ENCODE measurements at places on chromosomes 16 and 17.

DNA sequence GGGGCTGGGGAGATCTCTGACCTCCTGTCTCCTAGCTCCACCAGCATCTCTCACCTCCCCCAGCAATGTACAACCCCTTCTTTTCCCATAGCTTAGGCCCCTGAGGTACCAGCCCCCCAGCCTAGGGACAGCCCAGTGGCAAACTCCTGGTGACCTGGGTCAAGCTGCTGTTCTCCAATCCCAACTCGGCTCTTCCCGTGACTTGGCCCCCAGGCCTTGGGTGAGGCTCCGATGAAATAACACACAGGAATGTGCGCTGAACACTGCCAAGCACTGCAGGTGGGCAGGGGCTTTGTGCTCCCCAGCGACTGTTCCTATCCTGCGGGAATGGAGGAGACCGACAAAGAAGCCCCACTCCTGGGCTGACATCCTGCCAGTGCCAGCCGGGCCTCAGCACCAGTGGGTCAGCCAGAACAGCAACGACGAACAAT lies 63.7 kb upstream of the AMZ2 start:
- DNase-seq = no peak

DNA sequence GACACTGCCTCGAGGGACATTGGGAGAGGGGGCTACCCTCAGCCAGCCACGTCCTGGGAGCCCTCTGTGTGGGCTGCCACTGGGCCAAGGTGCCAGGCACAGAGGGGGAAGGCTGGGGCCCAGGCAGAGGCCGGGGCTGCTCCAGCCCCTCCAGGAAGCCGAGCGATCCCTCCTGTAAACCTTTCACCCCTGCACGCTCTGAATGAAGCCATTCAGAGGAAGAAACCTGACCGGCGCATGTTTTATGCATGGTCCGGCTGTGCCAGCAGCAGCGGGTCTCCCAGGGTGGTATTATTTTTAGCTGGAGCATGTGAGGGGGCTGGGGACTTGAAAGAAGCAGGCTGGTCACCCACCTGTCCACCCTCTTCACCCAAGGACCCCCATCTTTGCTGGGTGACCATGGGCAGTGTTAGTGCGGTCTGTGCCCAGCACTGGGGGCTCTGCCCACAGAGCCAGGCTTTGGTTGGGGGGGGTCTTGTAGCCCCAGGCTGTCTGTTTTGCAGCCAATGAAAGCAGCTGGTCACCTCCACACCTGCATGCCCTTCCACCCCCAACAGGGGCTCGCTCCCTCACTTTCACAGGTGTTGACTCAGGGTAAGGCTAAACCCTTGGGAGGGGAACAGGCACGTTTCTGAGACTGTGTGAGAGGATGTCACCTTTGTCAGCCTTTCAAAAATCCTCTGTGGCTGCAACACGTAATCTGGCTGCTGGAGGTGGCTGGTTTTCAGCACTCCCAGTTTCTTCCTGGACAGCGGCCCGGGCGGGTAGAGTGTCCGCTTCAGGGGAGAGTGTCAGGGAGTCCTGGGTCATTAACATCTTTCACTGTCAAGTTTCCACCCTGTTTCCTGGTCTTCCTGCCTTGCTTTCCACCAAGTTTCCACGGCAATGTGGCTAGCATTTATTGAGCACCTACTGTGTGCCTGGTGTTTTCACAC lies 77.1 kb upstream of the BRD7 start:
- no peak for DNase-seq

- DNase-seq = no peak
Observed at GRCh38 chr16:66127459-66128370, 238.8 kb upstream of the CDH5 start.

DNA sequence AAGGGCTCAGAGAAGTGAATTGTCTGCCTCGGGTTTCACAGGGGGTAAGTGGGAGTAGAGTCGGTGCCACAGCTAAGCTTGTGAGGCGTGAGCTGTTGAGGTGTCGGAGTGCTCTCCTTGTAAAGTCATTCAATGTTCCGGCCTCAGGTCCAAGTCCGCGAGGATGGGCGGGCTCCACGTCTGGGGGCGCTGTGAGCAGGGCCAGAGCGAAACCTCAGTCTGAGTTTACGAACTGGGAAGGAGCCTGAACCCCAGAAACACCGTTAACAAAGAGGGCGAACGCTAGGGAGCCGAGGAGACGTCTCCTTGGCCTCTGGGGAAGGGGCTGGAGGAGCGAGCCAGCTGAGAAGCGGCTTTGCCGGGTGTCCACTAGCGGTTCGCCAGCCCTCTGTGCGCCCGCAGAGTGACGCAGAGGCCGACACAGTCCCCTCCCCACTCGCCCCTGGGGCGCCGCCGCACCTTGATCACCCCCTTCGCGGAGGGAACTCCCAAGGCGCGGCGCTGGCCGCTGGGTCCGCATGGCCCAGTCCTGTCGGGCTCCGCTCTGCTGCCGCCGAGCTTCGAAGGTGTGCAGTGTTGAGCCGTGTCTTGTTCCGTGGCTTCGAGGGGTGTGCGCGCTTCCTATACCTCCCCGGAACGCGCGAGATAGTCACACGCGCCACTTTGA lies 4.9 kb downstream of the IRX3 start:
- no peak for DNase-seq

DNA sequence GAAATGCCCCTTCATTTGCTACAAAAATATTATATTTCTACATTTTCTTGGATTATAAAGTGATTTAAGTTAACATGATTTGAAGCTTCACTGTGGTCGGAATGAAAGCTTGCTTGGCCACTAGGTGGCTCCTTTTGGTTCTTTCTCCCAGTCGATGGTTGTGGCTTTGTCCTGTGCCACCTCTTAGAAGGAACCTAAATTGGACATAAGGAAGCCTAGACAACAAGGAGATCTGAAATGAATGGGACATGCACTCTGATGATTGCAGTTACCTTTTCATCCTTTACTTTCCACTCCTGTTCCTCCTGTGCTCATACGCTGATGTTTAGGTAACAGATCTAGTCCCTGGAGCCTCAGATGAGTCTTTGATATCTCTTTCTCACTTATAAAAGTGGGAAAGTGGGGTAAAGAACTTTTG lies 39.2 kb downstream of the FTO start:
- DNase-seq = no peak

GRCh38 chr16:2485811-2486507 lies 11.0 kb downstream of the TBC1D24 start:
- DNase-seq = no peak

- no peak for DNase-seq
Observed at GRCh38 chr16:2859686-2860265, 1.8 kb upstream of the PRSS22 start.

DNA sequence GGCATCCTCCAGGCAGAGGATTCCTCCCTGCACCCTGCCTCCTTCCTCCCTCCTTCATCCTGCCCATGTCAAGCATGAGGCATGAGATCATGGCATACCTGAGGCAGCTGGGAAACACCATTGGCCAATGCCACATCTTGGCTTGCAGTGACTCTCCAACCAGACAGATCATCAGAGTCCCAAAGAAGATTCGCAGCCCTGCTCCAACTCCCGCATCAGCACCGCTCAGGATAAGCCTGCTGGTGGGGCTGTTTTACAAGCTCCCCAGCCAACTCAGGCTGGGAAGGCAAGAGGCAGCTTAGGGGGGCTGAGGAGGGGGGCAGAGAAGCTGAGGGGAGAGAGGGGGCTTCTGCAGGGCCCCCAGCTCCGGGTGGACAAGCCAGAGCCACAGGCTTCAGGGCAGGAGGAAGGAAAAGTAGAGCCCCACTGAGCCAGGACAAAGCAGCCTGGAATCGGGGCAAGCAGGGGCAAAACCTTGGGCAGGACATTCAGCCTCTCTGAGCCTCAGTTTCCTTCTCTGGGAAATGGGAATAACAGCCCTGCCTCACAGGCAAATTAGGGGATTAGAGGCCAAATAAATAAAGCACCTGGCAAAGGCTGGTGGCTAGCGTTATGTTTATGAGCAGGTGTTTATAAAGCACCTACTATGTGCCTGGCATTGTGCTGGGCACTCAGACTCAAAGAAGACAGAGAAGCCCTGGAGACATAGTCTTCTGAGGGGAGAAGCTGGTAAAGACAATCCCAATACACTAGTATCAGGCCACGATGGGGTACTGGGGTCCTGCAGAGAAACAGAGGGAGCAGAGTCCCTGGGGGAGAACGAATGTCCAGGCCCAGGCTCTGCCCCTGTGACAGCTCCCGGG lies 88.1 kb downstream of the GOSR1 start:
- DNase-seq = no peak

DNA sequence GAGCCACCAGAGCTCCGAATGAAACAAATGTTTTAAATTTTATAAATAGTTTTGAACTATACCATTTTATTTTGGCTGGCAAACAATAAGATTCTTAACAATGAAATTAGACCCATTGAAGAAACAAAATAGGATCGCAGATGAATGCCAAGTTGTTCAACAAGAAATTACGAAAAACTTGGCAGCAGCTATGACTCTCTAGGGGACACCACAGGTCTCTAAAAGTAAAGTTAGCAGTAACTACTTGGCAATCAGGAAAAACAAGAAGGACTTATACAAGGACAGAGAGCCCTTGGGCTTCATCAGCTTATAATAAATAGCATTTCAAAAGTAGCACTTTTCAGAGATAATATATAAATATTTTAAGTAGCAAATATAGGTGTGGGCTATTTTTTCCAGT lies 603.8 kb upstream of the PSMD7 start:
- DNase-seq = no peak

DNA sequence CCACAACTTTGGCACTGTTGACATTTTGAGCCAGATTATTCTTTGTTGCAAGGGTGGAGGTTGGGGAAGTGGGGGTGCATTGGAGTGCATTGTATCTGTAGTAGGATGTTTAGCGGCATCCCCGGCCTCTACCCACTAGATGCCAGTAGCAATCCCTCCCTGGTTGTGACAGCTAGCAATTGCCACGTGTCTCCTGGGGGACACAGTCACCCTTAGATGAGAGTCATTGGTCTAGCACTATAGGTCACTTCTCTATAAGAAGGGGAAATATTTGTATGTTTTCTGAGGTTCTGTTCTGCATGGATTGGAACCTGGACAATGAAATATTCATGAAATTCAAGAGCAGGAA lies 32.4 kb downstream of the MSI2 start:
- DNase-seq = no peak

GRCh38 chr16:87240211-87241136 lies 76.7 kb downstream of the C16orf95 start:
- no peak for DNase-seq

GRCh38 chr16:85568519-85568918 lies 44.6 kb upstream of the GSE1 start:
- no peak for DNase-seq

- DNase-seq = peak; percentile 78
Observed at GRCh38 chr17:30332057-30332542, 1.8 kb downstream of the TMIGD1 start.

GRCh38 chr16:46883690-46884512 lies at the start of gene GPT2:
TSS of gene GPT2 (plus strand) at chr16:46884362. CDS start at chr16:46884716, 354 bp downstream.
- DNase-seq = peak; percentile 6

- DNase-seq = no peak
Observed at GRCh38 chr16:85278839-85279238, 166.6 kb upstream of the CIBAR2 start.

DNA sequence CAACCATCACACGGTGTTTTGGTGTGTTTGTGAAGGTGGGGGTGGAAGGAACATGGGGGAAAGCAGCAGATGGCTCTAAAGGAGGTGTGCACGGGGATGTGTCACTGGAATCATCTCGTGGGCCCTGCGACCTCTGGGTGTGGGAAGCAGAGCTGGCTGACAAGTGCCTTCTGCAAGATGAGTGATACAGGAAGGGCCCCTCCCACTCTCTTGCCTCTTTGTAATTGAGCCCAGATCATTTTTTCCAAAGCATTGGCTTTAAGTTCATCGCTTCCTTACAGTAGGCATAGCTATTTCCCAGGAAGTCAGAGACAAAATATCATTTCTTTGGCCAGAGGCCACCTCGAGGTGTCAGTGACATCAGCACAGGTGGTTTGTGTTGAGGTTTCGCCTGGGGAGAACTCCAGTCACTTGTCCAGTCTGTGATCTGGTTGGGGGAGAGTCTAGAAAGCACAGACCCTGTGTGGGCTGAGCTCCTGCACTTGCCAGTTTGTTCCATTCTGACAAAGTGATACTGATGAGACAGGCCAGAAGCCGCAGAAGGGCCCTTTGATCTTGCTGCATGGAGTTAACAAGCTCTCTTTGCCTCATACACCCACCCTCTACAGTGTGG lies 20.6 kb upstream of the SNTB2 start:
- no peak for DNase-seq

DNA sequence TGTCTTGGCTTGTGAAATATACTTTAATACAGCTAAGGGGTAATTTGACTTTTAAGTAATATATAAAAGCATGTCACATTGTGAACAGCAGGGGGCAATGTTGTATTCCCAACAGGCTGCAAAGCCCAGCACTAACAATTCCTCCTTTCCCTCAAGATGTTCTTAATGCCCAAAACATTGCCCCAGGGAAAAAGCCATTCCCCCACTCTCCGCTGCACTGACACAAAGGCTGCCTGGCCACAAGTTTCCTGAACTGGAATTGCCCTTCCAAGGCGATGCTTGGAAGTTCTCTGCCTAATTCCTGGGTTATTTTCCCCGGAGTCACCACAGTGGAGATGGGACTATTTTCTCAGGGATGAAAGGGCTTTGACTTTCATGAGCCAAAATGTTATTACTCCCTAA lies 27.2 kb downstream of the CLEC16A start:
- peak; percentile 42 for DNase-seq

DNA sequence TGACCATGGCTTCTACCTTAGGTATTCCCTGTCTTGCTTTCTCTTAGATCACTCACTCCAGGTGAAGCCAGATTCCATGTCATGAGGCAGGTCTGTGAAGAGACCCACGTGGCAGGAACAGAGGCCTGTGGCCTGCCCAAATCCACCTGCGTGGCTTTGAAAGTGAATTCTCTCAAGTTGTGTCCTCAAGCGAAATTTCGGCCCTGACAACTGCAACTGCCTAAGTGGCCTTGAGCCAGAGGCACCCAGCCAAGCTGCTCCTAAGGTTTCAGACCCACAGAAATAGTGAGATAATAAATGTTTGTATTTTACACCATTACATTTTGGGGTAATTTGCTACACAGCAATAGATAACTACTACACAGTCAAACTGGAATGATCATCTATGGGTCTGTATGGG lies 497.9 kb downstream of the XYLT1 start:
- no peak for DNase-seq

DNA sequence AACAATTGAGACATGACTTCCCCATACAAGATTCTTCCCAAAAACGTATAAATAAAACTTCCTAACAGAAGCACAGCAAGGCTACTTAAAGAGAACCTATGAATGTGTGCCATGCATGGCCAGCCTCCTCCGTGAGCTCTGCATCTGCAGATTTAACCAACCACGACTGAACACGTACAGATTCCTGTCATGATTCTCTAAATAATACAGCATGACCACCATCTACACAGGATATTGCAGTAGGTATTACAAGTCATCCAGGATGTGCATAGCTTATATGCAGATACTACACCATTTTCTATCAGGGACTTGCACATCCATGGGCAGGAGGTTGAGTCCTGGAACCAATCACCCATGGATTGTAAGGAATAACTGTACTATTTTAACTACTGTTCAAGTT lies 1.4 kb upstream of the QRICH2 start:
- no peak for DNase-seq

GRCh38 chr16:1613728-1614455 lies 1.7 kb downstream of the CRAMP1 start:
- DNase-seq = no peak

- DNase-seq = no peak
Observed at GRCh38 chr17:59332749-59333377, 1.4 kb downstream of the YPEL2 start.

GRCh38 chr17:73308017-73308823 lies 3.6 kb downstream of the CDC42EP4 start:
- no peak for DNase-seq

Measured in stimulated activated naive CD4-positive, alpha-beta T cell (primary cell).